Activated CD8-positive, alpha-beta T cell treated with anti-CD3 and anti-CD28 coated beads for 36 hours (primary cell): ENCODE measurements at places on chromosomes 7 and 10. TPM values are rescaled to one million over a fixed set of nuclear protein-coding genes. Genes with fewer than 3 reads are reported as not detected.

DNA sequence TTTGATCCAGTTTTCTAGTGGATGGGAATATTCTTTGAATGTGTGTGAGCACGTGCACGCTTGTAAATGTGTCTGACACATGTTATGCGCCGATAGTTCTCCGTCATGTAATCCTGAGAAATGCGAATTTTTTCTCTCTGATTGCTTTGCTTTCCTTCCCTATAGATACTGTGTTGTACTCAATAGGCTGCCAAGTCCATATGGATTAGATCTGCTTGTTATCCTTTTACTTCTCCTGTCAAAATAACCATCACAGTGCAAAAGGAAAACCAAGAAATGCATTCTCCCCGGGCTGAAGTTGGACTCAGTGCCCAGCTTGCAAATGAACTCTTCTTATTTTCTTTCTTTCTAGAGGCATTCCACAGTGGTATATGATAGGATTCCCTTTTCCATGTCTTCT is 131.9 kb downstream of the KIAA1217 start:
- no peak for DNase-seq

GRCh38 chr10:4656576-4657194 is 169.3 kb upstream of the AKR1E2 start:
- DNase-seq, result peak; percentile 52

- DNase-seq, result no peak
These were observed 63.1 kb downstream of the CYTH3 start for GRCh38 chr7:6209340-6209739.

DNA sequence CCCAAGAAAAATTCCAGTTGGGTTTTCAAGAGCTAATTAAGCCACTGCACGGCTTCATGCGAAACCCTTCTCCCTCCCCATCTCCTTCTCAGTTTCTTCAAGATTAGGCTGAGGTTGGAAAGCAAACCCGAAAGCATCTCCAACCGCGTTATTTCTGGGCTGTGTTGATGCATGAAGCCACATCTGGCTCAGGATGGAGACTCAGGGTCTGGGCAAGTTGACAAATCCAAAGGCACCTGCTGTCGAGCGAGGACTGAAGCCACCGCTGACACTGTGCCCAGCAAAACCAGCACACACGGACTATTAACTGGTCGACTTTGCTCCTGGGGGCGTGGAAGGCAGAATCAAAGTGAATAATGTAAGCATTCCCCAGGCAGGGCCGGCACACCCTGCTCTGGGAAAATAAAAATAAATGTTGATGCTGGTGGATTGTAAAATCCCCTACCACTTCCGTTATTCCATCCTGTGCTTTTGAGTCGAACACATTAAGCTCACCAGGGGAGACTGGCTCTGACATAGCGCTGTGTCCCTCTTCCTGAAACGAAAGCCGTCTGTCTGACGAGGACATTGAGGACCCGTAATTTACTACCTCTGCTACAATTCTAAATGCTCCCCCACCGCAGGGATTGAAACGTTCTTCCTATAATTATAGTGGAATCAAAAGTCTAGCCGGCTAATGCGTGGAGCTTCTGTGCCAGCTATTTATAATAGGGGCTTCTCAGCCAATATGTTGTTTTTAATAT is 269.8 kb downstream of the ADARB2 start:
- DNase-seq, result no peak

DNA sequence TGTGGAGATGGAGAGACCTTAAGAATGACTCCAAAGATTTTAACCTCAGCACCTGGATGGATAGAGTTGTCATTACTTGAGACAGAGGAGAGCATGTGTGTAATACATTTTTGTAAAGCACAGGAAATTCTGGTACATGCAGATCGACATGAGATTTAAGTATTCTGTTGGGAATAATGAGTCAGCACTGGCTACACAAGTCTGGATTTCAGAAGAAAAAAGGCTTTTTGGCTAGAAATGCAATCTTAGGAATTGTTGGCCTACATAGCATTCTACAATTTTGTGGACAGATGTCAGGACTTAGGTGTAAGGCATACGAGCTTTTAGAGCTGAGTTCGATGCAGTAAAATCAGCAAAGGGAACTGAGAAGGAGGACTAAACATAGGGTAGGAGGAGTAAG is 24.1 kb upstream of the ANKRD30A start:
- no peak for DNase-seq

The TAS2R3 gene
- 0.94 TPM for total RNA-seq

The CCL24 gene
- not detected for total RNA-seq

The DLX5 gene
- not detected for total RNA-seq
